GM23338 (cell line): ENCODE measurements at places on chromosomes 6 and 20. TPM values are rescaled to one million over a fixed set of nuclear protein-coding genes. Genes with fewer than 3 reads are reported as not detected.

The PDYN gene
- total RNA-seq: 0.24 and 0.47 TPM in 2 replicates

The CHD6 gene
- 41.0 and 45.9 TPM in 2 replicates for total RNA-seq

The ID4 gene
- 7.0 and 8.2 TPM in 2 replicates for total RNA-seq

The ANKRD66 gene
- not detected in 2 replicates for total RNA-seq

The NKX2-2 gene
- total RNA-seq: not detected in 2 replicates

The ZFP57 gene
- 0.59 and 2.8 TPM in 2 replicates for total RNA-seq

The CDH26 gene
- total RNA-seq: 2.0 and 2.8 TPM in 2 replicates

The FAM209B gene
- not detected in 2 replicates for total RNA-seq

DNA sequence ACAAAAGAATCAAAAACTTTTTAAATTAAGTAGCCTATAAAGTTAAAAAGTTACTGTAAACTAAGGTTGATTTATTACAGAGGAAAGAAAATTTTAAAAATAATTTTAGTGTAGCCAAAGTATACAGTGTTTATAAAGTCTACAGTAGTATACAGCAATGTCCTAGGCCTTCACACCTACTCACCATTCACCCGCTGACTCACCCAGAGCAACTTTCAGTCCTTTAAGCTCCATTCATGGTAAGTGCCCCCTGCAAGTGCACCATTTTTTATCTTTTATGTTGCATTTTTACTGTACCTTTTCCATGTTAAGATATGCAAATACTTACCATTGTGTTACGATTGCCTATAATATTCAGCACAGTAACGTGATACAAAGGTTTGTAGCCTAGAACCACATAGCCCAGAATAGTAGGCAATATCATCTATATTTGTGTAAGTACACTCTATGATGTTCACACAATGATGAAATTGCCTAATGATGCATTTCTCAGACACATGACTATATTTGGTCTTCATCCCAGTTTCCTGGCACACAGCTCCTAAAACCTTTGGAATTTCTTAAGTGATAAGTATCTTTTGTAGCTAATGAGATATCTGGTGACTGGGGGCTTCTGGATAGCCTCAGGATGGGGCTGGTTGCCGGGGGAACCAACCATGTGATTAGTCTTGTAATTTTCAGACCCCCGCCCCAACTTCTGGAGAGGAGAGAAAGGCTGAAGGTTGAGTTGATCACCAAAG, 111.0 kb downstream of the MRPL14 start:
- H3K36me3 ChIP-seq: no peaks in the 10 kb centered on the region
- H3K4me3 ChIP-seq: no peak overlapping the region
- no peak overlapping the region for H3K27ac ChIP-seq
- no peaks in the 10 kb centered on the region for H3K27me3 ChIP-seq
- peaks cover 7% of the 10 kb centered on the region; the same call in 1 of the 2 replicates for H3K4me1 ChIP-seq

- H3K4me3 ChIP-seq: no peak overlapping the region
- peaks cover 12% of the 10 kb centered on the region; the same call in 1 of the 2 replicates for H3K4me1 ChIP-seq
- H3K27me3 ChIP-seq: peaks cover 15% of the 10 kb centered on the region
- DNase-seq: no peak
- no peak overlapping the region for H3K27ac ChIP-seq
- H3K36me3 ChIP-seq: no peaks in the 10 kb centered on the region
Observed at GRCh38 chr20:4763723-4764510, 42.2 kb downstream of the PRND start.

DNA sequence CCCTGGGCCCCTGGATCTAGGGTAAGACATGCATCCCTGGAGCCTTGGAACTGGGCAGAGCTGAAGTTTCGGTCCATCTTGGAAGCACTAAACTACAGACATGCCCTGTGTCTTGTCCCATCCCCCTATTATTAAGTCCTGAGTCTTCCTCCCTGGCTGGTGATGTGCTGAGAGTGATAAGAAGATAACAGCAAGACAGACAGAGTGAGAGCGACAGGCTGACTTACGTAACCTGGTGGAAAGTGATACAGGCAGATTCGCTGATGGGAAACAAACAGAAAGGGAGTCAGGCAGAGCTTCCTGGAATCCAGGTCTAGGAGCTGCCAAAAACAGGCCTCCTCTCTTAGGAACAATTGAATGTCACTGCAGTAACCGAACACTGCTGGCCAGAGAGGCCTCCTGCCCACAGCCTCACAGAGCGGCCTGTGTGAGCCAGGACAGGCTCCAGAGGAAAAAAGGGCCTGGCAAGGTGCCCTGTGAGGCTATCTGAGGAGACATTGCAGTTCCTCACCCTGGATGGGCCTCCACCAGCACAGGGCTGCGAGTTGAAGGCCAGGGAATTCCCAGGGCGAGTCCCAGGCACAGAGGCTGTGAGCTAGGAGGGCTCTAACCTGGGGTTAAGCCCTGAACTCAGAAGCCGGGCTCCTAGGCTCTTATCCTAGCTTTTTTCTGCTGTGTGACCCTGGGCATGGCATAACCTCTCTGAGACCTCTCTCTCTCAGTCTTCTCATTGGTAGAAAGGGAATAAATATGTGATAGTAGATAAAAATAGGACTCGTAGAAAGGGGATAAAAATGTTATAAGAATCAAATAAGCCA, 34.2 kb upstream of the B4GALT5 start:
- H3K27ac ChIP-seq: no peak overlapping the region
- H3K36me3 ChIP-seq: no peaks in the 10 kb centered on the region
- no peaks in the 10 kb centered on the region for H3K27me3 ChIP-seq
- H3K4me3 ChIP-seq: no peak overlapping the region

DNA sequence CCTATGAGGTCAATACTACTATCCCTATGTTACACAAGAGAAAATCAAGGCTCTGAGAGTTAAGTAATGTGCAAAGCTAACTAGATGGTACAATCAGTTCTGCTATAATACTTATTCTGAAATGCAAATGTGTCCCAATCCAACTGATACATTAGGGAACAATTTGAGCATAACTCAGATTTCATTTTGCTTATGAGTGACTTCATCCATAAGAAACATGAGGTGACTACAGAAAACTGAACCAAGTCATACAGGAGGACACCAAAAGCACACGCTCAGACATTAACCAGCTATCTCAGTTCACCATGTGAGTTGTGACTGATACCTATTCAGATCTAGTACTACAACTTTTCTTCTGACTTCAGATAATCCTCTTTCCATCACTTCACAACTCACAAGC, 179.9 kb upstream of the RUNX2 start:
- no peak for DNase-seq
- H3K36me3 ChIP-seq: no peaks in the 10 kb centered on the region
- no peak overlapping the region for H3K27ac ChIP-seq
- no peaks in the 10 kb centered on the region for H3K4me1 ChIP-seq

DNA sequence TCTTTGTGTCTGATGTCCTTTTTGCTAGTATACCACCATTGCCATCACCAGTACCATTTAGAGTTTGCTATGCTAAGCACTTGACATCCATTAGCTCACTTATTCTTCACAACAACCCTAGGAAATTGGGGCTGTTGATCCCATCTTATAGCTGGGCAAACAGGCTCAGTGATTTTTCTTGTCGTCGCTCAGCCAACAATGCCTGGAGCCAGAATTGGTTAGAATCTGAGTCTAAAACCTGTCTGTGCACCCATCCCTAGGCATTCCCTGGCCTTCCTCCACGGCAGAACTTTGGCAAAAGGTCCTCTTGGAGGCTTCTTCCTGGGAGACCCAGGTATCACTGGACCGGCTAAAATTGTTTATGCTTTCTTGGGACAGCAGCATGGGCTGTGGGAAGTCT, 20.9 kb downstream of the PHF20 start:
- no peaks in the 10 kb centered on the region for H3K36me3 ChIP-seq
- H3K4me3 ChIP-seq: no peak overlapping the region
- no peaks in the 10 kb centered on the region for H3K4me1 ChIP-seq
- H3K27me3 ChIP-seq: no peaks in the 10 kb centered on the region
- no peak overlapping the region for H3K27ac ChIP-seq

DNA sequence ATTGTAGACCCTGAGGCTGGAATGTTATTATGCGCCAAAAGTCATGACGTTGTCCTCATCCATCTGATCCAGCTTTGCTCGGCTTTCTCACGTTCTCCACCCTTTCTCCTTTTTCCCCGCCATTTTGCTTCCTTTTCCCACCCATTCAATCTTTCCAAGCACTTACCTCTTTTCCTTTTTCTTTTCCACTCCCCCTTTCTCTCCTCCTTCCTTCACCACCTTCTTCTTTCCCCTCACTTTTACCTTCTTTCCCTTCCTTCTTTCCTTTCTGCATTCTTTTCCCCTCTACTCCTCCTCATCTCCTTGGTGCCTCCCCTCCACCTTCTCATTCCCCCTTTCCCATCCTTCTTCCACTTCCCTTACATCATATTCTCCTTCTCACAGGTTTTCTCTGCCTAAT, 304.8 kb upstream of the TSHZ2 start:
- H3K4me1 ChIP-seq: no peaks in the 10 kb centered on the region
- no peak overlapping the region for H3K27ac ChIP-seq
- H3K27me3 ChIP-seq: no peaks in the 10 kb centered on the region
- H3K4me3 ChIP-seq: no peak overlapping the region

DNA sequence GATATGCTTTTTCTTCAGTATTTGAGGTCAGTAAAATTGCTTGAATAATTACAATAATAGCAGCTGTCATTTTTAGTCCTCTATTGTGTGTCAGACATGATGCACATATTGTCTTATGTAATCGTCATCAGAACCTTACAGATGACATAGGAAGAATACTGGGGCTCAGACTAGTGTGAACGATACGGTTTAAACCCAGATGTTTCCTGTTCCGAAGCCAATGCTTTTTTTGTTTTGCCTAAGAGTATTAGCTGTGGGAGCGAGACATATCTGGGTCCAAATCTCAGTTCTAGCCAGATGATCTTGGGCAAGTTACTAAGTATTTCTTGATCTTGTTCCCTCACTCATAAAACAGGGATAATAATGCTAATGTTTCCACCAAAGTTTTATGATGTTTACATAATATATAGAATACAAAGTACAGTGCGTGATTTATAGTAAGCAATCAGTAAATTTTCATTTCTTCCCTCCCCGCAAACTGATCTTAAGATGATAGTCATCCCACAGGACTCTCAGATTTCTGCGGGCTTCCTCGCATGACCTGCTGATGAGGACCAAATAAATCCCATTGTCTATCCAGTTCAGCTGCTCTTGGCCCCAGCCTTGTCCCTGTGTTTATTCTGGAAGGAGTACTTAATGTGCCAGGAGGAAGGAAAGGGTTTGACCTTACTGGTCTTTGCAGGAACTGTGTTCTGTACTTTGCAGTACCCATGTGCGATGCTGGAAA, 98.2 kb downstream of the CAP2 start:
- H3K4me1 ChIP-seq: peaks cover 3% of the 10 kb centered on the region; the same call in 1 of the 2 replicates
- H3K4me3 ChIP-seq: no peak overlapping the region
- H3K27ac ChIP-seq: no peak overlapping the region
- no peaks in the 10 kb centered on the region for H3K36me3 ChIP-seq
- DNase-seq: no peak

DNA sequence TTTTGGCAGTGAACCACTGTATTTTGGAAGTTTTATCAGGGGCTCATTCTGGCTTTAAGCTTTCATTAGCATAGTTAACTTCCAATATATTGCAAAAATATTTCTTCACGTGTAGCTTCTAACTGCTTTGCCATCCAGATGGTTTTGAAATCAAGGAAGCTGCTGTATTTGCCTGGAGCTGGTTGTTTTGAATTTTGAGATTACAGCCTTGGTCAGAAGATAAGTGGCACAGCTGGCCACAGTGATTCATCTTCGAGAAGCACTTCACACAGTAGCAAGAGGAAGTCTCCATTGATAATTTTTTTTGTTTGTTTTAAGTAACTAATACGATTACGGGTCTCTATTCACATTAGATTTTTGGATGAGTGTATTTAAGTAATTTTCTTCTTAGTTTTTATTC, 3.8 kb downstream of the APCDD1L start:
- H3K36me3 ChIP-seq: no peaks in the 10 kb centered on the region; the same call in 1 of the 2 replicates
- DNase-seq: no peak
- no peak overlapping the region for H3K27ac ChIP-seq

- peak; percentile 51 for DNase-seq
- no peaks in the 10 kb centered on the region for H3K36me3 ChIP-seq
- peak overlapping the region; percentile 48 for H3K4me3 ChIP-seq
- H3K27me3 ChIP-seq: peaks cover 72% of the 10 kb centered on the region
Observed at GRCh38 chr6:29974901-29975560, 32.7 kb downstream of the HLA-A start.

- no peak overlapping the region for H3K4me3 ChIP-seq
- H3K36me3 ChIP-seq: no peaks in the 10 kb centered on the region
- DNase-seq: no peak
- H3K27ac ChIP-seq: no peak overlapping the region
Observed at GRCh38 chr6:90347411-90347851, 50.8 kb upstream of the BACH2 start.

- H3K27me3 ChIP-seq: no peaks in the 10 kb centered on the region
- no peaks in the 10 kb centered on the region for H3K4me1 ChIP-seq
- no peak overlapping the region for H3K27ac ChIP-seq
- no peak overlapping the region for H3K4me3 ChIP-seq
- DNase-seq: no peak
- no peaks in the 10 kb centered on the region for H3K36me3 ChIP-seq
Observed at GRCh38 chr6:117444600-117444999, 18.9 kb upstream of the ROS1 start.

DNA sequence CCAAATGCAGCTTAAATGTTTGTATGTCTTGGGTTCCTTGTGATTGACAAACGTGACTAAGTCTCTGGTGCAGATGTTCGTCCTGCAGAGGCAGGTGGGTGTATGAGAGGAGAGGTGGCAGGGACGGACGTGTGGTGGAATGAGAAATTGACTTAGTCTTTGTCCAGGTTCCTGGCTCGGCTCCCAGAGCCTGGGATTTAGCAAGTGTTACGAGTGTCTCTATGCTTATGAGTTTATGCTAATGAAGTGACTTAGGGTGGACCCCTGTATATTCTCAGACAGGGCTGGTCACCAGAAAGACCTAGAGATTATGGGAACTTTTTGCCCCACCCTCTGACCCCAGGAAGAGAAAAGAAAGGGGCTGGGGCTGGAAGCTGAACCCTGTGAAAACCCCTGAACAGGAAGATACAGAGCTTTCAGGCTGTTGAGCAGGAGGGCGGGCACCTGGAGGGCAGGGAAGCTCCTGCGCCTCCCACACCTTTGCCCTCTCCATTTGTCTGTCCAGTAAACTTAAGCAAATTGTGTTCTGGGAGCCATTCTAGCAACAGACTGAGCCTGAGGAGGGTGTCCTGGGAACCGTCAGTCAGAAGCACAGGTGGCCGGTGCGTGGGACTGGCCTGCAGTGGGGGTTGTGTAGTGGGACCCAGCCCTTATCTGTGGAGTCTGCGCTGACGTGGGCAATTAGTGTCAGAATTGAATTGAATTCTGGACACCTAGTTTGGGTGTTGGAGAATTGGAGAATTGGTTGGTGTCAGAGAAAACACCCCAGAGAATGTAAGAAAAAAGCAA, 362.1 kb downstream of the CDH4 start:
- H3K4me3 ChIP-seq: no peak overlapping the region
- no peaks in the 10 kb centered on the region for H3K27me3 ChIP-seq
- DNase-seq: no peak

- H3K27me3 ChIP-seq: no peaks in the 10 kb centered on the region
- H3K4me3 ChIP-seq: no peak overlapping the region
- H3K36me3 ChIP-seq: no peaks in the 10 kb centered on the region
- DNase-seq: no peak
Observed at GRCh38 chr6:169527306-169527705, 174.5 kb downstream of the WDR27 start.

DNA sequence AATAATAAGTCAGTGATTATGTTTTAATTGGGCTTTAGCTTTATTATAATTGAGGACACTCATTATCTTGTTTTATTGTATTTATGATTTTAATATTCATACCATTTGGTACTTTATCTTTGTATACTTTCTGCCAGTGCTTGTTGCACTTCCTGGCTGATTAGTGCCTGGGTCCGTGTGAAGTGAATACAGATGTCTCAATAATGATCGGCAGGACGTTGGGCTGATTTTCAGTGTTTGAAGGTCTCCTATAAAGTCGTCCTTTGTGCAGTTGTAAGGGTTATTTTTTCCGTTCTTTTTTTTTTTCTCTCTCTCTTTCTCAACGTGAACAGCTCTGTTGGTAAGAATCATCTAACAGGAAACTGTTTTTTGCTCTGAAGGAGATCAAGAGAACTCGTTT, 450.0 kb upstream of the POU3F2 start:
- no peak for DNase-seq
- no peak overlapping the region for H3K27ac ChIP-seq
- H3K4me1 ChIP-seq: peaks cover 14% of the 10 kb centered on the region
- no peaks in the 10 kb centered on the region for H3K27me3 ChIP-seq
